Nucleus accumbens (tissue), 56 donors: ENCODE measurements at places on chromosomes 5 and 9.

DNA sequence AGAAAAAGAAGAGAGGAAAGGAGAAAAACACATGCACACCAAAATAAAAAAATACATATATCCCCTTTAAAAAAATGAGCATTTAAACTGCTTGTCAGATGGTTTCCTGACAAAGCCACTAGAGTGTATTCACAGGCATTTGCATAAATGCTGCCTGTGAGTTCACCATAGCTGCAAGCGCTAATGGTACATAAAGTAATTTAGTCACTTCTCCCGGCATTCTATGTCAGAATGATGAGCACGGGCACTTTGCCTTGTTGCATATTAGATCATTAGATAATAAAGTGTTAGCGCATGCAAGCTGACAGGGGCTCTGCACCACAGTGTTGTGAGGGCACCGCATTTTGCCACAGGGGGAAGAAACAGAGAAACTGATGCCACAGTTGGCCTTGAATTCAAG, 280.6 kb downstream of the EBF1 start:
- DNase-seq, result no peak

DNA sequence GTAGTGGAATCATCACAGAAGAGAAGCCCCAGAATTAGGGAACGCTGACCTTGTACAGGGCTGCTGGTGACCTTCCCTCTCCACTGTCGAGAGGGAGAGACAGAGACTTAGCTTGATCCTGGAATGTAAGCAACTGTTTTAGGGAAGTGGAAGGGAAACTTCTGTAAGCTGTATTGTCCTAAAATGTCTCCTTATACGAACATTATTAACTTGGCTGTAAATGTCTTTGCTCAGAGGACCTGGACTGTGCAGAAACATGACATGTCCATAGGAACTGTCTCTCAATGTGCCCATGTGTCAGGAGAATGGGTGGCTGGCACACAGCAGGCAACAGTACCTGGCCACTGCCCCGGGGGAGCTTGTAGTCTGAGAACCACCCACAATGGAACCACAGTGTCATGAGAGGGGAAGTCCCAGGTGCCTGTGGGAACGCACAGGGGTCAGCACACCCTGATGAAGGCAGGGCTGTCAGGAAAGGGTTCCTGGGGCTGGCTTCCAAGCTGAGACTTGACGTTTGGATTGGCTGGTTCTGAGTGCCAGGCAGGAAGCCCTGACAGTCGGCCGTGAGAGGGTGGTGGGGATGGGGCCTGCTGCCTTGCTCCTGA, 34.0 kb downstream of the DAP start:
- DNase-seq, result no peak

DNA sequence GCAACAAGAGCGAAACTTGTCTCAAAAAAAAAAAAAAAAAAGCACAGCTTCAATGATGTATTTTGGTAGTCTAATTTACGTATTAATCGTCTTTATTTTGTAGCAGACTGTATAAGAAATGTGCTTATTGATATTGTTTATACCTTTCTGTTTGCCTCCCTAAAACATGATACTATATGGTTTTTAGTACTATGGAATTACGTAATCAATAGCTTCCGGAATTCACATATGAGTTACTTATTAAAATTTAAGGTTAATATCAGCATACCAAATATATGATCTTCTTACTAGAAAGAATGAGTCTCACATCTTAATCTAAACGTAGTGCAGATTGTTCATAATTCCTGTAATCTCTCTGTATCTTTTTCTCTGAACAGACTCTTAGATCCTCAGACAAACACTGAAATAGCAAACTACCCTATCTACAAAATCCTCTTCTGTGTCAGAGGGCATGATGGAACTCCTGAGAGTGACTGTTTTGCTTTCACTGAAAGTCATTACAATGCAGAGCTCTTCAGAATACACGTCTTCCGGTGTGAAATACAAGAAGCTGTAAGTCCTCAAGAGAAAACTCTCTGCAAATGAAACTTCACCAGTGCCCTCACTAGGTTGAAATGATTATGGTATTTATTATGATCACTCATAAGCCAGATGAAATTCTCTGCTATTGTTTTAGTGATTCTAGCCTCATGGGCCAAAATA, 44.4 kb upstream of the GPR21 start:
- DNase-seq, result no peak

DNA sequence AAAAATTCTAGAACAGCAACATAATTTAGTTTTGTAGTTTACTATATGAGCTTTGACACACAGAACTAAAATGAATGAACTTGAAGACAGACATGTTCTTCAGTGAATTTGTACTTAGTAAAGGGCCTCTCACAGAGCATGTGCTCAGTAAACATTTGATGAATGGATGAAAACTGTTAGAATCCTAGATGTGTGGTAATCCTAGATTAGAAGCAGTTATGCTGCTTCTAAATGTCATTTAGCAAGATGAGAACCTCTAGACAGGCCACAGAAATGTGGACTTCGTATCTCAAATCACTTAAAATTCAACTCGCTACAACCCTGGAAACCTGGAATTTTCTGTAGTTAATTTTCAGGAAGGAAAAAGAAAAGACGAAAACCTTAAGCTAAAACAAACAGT, 8.5 kb downstream of the GOLPH3 start:
- no peak for DNase-seq

DNA sequence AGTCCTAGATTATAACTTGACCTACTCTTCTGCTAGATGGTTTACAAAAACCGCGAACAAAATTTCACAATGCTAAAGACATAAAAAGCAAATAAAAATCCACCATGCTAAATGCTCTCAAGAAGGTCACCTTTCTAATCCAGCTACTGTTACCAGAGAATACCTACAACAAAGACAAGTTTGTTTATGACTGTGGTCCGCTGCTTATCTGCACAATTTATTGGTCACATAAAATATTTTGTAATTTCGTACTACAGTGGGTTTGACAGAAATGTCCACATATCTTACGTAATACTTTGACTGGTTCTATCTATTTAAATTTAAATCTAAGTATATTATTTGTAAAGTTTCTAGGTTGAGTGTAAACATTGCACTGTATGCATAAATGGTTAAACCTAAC, 257.6 kb upstream of the ZNF608 start:
- DNase-seq, result no peak

- DNase-seq, result no peak
These were observed 10.6 kb downstream of the DELE1 start for GRCh38 chr5:141934099-141934844.

- no peak for DNase-seq
These were observed 207.1 kb upstream of the PAPPA start for GRCh38 chr9:115946530-115946929.

DNA sequence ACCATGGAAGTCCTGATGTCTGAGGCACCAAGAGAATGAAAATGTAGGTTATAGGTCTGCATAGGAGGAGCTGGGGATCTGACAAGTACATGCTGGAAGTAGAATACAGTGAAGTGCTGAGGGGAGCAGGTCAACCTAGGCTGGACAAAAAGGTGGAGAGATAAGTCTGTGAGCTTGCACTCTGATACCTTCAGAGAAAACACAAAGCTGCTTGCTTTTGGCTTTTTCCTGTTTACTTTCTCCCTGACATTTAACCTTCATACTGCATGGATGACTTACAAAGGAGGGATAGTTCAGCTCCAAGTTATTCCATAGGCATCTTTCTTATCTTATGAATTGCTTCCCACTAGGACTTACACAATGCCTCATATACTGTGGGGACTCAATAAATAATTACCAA, 256.7 kb upstream of the NREP start:
- no peak for DNase-seq

DNA sequence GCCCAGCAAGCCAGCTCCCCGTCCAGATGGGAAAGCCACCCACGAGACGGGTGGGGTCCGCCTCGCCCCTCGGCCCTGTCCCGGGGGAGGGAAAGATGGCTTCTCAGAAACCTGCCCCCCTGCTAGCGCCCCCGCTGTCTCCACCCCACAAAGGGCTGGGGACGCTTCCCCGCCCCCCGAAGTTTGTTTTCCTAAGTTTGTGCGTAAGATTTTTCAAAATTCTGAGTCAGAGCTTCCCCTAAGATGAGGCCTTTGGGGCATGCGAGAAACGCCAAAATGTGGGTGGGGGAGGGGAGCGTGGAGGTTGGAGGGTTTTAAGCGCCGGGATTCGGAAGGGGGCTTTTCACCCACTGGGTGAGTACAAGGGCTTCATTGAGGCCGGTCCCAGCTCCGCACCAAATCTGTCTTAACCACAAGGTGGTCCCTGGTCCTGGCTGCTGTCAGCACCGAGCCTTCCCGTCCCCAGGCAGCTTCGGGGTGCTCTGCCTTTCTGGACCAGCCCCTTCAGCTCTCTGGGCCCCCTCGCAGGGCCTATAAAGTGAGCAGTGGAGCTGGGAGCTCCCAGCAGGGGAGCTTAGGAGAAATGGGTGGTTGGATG, 32.3 kb downstream of the PRRX2 start:
- DNase-seq, result no peak

DNA sequence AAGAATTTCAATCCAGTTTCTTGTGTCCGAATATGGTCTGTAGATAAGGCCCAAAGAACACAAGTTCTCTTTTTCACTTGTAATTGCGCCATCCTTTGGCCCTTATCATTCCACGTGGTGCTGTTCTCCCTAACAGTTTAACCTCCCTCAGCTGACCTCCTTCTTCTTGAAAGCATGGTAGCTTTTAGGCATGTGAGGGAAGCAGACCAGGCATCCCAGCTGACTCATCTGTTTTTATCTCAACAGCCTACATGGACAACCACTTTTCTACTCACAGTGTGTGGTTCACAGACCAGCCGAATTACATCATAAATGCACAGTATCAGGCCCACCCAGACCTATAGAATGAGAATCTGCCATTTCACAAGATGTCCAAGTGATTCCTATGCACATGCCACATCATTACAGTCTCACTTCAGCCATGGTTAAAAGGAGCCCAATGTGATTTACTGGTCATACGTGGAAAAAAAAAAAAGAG, 26.9 kb upstream of the PLIN2 start:
- DNase-seq, result no peak

DNA sequence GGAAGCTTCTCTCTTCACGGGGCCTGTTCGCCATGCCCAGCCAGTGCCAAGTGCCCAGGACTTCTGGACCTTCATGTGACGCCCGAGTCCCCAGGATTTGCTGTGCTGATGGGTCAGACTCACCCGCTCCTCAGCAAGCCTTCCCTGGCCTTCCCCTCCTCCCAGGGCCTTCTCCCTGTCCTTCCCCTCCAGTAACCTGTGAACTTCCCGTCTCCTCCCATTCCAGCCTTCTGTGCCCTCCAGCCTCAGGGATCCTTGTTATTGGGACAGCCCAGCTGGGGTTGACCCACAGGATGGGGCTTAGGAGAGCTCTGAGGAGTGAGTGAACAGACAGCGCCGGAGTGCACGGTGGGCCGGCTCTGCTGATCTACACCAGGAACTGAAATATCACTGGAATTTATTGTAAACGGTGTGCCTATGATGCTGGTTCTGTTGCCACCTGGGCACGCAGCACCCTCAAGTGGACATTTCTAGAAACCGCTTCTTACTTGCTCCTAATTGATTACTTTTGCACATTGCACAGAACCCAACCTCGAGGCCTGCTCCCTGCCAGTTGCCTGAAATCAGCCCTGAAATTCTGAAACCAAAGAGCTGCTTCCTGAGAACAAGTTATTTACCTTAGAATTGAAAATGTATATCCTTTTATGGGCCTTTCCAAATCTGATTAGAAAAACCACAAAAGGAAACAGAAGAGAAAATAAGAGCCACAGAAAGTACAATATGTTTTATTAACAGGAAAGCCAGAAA, 1.5 kb downstream of the SPAAR start:
- no peak for DNase-seq

GRCh38 chr9:23581931-23582330, 244.1 kb downstream of the ELAVL2 start:
- no peak for DNase-seq

GRCh38 chr5:177546258-177546741, 8.1 kb downstream of the FAM193B start:
- DNase-seq, result no peak

GRCh38 chr9:113158446-113158845, 7.6 kb downstream of the SLC31A2 start:
- DNase-seq, result no peak

- no peak for DNase-seq
These were observed 21.7 kb upstream of the SPDL1 start for GRCh38 chr5:169561893-169562292.

- no peak for DNase-seq
These were observed 75.9 kb upstream of the NR3C1 start for GRCh38 chr5:143479394-143479793.

DNA sequence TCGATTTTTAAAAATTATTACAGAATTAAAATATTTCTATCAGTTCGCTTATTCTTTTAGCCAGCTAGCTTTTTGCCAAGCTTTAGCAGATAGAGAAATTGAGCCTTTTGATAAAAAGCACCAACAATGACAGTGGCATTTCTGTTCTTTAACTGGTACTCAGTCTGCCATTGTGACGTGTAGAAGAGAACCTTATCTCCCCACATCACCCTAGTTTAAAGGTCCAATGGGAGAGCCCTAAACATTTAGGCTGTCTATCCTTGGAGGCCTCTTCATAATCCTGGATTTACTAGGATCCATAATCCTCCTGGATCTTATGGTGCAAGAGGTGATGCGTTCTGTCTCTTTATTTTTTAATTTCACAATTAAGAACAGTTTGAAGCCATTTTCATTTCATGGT, 3.0 kb downstream of the BASP1 start:
- no peak for DNase-seq

DNA sequence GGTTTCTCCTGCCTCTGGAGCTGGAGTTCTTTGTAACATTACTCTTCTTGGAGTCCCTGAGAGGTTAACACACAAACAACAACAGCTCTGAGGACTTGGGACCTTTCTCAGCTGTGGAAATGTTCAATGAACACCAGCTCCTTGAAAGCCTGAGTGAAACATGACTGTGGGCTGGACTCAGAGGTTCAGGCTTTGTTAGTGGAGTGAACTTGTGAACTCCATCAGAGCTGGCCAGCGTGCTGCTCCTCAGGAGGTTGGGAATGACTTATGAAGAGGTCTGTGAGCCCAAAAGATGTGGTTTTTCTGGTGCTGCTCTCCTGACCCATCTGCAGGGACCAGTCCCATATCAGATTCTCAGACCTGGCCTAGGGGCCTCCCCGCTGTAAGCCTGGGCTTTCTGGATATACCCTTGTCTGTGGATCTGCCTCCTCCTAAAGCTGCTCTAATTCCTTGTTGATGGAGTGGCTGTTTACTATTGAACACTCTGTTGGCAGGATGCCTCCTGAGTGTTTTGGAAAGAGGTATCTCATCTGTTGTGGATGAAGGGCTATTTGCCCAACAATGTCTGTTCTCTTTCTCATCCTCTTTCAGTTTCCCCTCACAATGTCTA, 170.0 kb upstream of the GDNF start:
- DNase-seq, result no peak

DNA sequence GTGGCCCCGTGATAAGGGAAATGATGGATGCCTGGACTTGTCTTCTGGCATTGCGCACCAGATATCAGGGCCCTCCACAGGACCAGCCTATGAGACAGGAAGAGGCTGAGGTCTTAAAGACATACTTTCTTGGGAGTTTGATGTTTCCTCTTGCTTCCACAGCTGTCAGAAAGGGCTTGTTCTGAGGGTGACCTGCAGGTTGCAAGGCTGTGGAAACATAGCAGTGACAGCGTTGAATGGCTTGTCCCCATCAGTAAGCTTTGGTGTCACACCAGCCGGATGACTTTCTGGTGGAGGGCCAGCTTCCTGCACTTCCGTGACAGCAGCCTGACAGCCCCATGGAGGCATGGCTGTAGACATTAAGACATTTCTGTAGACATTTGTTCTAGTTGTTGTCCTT, 143.2 kb downstream of the C9orf152 start:
- DNase-seq, result no peak

- no peak for DNase-seq
These were observed 330.7 kb upstream of the DAB2 start for GRCh38 chr5:39755452-39755851.

- DNase-seq, result no peak
These were observed 888 bp upstream of the LAMC3 start for GRCh38 chr9:131008086-131008485.
